ENCODE measurements at places on chromosomes 5 and 9.

DNA sequence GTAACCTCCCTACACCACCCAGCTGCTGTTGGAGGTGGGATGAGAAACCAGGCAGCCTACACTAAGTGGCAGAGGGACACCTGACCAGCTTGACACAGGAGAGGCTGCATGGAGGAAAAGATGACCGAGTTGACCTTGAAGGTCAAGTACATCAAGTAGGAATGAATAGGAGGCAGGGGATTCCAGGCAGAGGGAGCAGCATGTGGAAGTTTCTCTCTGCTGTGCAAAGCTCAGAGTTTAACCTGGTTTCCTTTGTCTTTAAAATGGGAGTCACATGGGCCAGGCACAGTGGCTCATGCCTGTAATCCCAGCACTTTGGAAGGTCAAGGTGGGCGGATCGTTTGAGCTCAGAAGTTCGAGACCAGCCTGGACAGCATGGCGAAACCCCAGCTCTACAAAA, 32.6 kb downstream of the SPRY4 start:
- no peak for DNase-seq

DNA sequence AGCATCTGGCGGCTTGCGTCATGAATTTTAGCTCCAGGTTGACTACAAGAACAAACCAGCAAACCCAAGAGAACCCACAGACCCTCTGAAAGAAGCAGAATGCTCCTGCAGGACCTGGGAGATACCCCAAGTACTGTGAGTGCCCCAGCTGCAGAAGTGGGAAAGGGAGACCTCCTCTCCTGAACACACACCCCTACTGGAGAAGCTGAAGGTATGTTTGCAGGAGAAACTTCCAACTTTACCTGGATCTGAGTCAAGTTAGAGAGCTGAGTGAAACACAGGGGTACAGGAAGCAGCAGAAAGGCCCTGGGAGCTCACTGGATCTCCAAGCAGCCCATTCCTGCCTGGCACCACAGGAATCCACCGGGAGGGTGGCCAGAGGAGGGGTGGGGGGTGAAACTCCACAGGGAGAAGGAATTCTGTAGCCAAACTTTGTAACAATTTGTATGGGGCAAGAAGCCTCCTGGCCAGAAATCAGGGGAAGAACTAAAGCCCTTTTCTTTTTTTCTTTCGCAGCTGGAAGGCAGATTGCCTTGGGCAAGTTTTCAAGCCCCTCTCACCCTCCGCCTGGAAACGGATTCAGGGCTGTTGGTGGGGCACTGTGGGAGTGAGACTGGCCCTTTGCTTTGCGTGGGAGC, 576.2 kb downstream of the BNC2 start:
- DNase-seq: no peak

DNA sequence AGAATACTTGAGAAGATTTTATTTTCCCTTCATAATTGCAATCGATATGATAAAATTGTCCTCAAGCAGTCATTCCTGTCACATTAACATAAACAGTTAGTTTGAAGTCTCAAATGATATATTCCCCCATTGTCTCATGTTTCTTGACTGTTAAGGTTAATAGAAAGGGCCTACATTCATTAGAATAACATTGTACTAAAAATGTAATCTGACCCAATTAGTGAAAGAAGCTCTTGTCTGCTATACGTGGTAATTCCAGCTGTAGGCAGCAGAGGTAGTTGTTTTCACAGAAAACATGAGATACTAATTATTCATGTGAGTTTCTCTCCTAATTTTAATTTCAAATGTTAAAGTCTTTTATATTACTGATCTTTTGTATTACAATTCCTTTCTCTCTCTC, 25.9 kb upstream of the AP3B1 start:
- DNase-seq: no peak

GRCh38 chr9:131685753-131686706, 53.8 kb downstream of the RAPGEF1 start:
- DNase-seq: no peak

DNA sequence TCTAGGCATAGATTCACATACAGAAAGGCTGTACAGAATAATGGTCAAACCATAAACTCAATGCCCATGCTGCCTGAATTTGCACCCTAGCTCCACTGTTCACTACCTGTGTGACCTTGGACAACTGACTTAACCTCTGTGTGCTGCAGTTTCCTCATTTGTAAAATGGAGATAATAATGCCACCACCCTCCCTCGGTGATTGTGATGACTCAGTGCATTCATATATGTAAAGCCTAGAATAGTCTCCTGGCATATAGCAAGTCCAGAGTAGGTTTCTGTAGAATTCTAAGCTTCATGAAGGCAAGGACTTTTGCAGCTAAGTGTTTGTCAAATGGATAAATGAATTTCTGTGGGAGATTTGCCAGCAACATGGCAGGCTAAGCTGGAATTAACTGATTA, 297.8 kb upstream of the NR4A3 start:
- no peak for DNase-seq

Measured in activated CD4-positive, alpha-beta T cell treated with anti-CD3 and anti-CD28 coated beads, Interleukin-2, amount 50 U/mL, for 24 hours (primary cell).